ENCODE measurements at places on chromosomes 13 and 19.

DNA sequence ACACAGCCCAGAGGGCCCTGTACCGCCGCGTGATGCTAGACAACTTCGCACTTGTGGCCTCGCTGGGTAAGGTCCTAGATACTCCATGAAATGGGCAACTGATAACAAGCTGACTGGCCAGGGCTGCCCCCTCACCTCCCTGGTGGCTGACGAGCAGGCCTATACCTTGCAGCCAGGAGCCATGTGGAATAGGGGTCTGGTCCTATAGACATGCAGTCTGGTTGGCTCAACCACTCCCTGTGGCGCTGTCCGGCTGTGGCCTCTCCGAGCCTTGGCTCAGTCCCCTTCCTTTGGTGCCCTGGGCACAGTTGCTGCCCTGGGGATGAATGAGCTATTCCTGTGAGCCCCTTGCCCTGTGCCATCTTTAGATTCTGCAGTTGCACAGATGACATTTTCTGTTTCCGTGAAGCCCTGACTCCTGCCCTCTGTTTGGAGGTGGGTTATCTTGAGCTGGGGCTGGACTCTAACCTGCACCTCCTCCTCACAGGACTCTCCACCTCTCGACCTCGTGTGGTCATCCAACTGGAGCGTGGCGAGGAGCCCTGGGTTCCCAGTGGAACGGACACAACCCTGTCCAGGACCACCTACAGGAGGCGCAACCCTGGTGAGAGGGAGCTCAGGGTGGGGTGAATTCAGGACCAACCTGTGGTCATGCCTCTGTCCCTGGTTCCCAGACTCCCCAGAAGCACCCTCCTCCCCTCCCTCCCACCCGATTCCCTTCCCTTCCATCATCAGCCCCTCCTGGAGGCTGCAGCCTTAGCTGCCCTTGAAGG lies 2.5 kb downstream of the ZNF324 start:
- DNase-seq, result no peak

DNA sequence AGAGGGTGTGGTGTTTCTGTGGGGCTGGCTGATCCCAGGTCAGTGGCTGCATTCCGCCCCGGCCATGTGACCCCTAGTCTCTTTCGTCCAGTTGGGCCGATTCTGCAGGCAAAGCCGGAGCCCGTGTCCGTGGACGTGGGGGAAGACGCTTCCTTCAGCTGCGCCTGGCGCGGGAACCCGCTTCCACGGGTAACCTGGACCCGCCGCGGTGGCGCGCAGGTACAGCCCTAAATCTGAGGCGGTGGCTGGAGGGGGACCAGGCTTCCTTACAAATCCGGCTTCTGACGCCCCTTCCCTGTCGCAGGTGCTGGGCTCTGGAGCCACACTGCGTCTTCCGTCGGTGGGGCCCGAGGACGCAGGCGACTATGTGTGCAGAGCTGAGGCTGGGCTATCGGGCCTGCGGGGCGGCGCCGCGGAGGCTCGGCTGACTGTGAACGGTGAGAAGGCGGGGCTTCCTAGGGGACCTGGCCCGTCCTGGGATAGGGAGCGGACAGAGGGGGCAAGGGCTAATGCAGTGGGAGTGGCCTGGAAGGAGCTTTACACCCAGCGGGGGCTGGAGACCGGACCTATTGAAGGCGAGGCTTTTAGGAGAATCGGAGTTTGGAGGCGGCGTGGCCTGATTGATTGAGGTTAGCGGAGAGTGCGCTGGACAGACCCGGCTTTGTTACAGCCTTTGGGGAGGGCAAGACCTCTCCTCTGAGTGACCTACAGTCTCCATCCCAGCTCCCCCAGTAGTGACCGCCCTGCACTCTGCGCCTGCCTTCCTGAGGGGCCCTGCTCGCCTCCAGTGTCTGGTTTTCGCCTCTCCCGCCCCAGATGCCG lies 4.3 kb downstream of the KIRREL2 start:
- DNase-seq, result no peak

DNA sequence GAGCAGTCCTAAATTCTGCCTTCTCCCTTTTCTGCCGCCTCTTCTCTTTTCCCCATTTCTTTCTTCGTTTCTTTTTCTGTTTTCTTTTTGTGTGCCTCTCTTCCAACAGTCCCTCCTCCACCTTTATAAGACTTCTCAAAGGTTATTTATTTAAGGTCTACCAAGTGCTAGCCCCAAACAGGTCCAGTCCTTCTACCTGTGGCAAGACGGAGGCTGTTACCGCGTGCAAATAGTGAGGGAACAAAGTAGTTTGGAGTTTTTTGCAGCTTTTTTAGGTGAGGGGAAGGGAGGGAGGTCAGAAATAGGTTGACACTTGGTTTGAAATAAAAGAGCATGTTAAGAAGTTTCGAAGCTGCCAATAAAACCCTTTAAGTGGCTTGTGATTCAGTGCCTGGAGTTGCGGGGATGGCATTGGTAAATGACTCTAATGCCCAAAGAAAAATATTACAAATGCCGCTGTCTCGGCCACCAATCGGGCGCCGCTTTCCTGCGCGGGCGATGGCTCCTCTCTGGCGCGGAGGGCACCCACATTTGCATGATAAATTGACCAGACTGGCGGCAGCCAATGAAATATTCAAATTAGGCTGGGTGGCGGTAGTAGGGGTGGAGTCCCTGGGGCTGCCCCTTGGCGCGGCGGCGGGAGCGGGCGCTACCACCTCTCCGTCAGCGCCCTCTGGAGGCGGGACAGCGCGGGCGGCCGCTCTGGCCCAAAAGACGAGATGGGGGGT lies 7.5 kb upstream of the TSHZ3 start:
- no peak for DNase-seq

- DNase-seq, result no peak
These were observed 45.8 kb downstream of the MIPEP start for GRCh38 chr13:23843436-23843835.

Data from fibroblast of pulmonary artery (primary cell).